ENCODE measurements at places on chromosomes 7 and 10. TPM values are rescaled to one million over a fixed set of nuclear protein-coding genes. Genes with fewer than 3 reads are reported as not detected.

DNA sequence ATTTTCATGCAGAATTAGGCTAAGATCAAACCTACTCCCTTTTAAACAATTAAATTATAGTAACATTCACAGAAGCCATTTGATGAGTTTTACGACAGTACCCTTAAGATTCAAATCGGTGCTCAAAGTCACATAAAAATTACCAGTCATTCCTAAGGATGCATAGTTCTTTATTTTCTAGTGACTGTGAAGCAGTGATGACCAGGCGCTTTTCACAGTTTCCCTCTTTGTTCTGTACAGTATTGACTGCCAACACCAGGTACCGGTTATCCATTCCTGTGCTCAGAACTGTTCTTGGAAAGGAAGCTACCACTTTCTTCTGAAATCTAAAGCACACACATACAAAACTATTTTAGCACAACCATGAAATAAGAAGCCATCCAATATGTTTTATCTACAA is 1.9 kb downstream of the DNA2 start:
- DNase-seq, result no peak

- no peak for DNase-seq
Measured at GRCh38 chr7:136074843-136075242, 97.7 kb upstream of the MTPN start.

GRCh38 chr10:120841522-120842189 is 9.5 kb upstream of the WDR11 start:
- no peak for DNase-seq

DNA sequence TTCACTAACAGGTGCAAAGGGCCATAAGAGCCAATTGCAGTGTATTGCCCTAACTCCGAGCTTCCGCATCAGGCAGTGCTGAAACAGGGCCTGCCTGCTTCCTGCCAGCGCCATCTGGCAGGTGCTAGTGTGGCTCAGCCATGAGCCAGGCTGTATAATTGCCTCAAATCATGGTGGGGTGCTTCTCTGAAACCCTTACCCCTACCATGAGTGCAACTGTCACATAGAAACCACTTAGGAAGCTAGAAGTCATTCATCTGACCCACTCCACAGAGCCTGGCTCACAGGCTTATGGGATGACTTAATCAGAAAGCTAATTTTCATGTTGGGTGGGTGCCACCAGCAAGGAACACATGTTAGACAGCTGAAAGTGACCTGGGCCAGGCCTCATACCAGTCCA is 133.3 kb upstream of the LAMB4 start:
- no peak for DNase-seq

- no peak for DNase-seq
Measured at GRCh38 chr10:51425431-51425830, 274.0 kb downstream of the CSTF2T start.

DNA sequence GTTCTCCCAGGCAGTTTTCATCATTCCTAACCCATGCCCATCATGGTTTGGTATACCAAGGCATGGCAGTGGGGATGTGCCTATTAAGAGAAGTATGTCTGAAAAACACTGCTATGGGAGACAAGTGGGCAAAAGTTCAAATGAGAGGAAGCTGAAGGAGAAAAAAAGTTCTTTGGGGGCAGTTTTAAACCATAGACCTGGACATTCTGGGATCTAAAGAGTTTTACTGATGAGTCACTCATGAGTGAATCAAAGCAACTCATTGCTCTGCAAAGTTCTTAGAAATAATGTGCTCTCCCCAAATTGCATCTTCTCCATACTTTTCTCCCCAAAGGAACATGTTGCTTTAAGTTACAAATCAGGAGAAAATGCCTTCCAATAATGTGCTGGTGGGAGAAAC is 256.9 kb upstream of the MTPN start:
- no peak for DNase-seq

DNA sequence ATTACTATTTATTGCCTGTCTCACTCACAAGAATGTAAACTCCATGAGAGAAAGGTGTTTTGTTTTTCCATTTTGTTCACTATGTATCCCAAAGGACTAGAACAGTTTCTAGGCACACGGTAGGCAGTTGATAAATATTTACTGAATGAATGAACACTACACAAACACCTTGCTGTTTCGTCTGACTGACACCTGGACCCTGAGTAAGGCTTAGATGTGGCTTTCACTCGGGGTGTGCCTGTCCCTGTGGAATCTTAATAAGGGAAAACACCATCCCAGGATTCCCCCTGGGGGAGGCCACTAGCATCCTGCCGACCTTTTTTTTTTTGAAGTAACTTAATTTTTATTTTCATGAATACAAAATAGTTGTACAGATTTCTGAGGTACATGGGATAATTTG is 66.6 kb upstream of the STEAP1B start:
- no peak for DNase-seq

DNA sequence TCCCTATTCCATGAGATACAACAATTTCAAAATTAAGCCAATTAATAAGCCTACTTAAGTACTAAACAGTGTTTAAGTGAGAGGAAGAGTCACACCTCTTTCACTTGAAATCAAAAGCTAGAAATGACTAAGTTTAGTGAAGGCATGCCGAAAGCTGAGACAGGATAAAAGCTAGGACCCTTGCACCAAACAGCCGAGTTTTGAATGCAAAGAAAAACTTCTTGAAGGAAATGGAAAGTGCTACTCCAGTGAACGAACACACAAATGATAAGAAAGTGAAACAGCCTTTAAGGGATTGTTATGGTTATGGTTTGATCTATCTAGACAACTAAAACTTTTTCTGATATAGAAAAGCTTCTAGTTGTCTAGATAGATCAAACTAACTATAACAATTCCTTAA is 135.4 kb upstream of the KMT2E start:
- no peak for DNase-seq

DNA sequence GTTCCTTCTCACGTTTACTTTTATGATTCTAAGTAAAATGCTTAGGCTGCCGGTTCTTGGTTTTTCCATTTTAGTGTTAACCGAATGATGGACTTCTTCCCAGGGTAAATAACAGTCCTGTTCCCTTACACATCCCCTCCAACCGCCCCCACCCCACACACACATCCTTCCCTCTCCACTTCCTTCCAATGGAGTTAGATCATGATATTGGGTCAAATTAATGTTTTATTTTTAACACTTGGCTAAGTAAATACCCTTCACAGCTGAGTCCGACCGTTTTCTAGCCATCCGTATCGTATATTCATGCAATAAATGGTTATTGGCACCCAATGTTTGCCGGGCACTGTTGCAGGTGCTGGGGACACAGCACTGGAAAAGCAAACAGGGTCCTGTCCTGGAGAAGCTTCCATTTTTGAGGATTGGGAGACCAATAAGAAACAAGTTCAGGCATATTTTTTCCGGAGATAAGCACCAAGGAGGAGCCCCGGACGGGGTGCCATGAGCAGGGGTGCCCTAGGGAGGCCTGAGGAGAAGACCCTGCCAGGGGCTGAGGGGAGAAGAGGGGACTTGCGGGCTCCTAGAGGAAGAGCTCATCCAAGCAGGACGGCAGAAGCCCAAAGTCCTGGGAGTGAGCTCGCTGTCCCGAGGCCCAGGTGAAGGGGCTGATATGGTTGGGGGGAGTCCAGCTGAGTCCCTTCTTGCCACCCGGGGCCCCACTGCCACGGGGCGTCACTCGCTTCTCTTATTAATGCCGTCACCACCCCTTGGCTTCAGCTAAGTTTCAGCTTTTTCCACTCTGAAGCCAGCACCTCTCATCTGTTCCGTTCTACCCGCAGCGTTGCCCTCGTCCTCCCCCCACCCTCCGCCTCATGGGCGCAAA is 126.0 kb upstream of the RET start:
- no peak for DNase-seq

GRCh38 chr10:103470761-103471653 is 8.0 kb downstream of the CALHM3 start:
- DNase-seq, result no peak

GRCh38 chr7:963236-964078 is 9.0 kb upstream of the ADAP1 start:
- DNase-seq, result no peak

- no peak for DNase-seq
Measured at GRCh38 chr10:114682121-114682520, 24.0 kb upstream of the ABLIM1 start.

- no peak for DNase-seq
Measured at GRCh38 chr10:68087685-68088401, 12.8 kb upstream of the HERC4 start.

DNA sequence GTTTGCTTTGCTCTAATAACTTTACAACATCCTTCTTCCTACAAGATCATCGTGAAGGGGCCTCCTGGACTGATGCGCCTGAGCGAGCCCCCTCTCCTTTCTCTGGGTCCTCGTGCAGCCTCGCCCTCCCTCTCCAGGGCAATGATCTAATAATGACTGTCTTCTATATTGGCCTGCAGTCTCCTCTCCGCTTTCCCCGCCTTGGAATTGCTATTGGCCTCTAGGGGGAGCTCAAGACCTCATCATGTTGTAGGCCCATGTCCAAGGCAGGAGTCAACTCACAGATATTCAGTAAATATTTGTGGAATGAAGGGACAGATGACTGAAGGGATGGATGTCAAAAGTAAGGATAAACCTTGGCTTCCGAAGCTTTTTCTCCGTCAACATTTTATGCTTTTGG is 1180.3 kb downstream of the TYW1 start:
- no peak for DNase-seq

- no peak for DNase-seq
Measured at GRCh38 chr10:17443707-17444387, 10.5 kb downstream of the ST8SIA6 start.

DNA sequence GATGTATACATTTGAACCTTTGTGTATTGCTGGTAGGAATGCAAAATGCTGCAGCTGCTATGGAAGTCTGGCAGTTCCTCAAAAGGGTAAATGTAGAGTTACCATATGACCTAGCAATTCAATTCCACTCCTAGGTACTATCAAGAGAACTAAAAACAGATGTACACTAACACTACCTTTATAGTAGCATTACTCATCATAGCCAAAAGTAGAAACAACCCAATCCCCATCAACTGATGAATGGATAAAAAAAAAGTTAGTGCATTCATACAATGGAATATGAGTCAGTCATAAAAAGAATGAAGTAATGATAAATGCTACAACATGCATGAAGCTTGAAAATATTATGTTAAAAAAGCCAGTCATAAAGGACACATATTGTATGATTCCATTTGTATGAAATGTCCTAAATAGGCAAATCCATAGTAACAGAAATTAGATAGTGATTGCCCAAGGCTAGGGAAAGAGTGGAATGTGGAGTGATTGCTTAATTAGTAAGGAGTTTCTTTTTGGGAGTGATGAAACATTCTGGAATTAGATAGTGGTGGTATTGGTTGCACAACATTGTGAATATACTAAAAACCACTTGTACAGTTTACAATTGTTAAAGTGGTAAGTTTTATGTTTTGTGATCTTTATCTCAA is 96.4 kb upstream of the AOAH start:
- no peak for DNase-seq

- no peak for DNase-seq
Measured at GRCh38 chr7:76053461-76053860, 5.6 kb downstream of the MDH2 start.

- DNase-seq, result no peak
Measured at GRCh38 chr10:22370320-22370719, 25.0 kb downstream of the SPAG6 start.

- no peak for DNase-seq
Measured at GRCh38 chr10:59007307-59008025, 169.0 kb upstream of the PHYHIPL start.

DNA sequence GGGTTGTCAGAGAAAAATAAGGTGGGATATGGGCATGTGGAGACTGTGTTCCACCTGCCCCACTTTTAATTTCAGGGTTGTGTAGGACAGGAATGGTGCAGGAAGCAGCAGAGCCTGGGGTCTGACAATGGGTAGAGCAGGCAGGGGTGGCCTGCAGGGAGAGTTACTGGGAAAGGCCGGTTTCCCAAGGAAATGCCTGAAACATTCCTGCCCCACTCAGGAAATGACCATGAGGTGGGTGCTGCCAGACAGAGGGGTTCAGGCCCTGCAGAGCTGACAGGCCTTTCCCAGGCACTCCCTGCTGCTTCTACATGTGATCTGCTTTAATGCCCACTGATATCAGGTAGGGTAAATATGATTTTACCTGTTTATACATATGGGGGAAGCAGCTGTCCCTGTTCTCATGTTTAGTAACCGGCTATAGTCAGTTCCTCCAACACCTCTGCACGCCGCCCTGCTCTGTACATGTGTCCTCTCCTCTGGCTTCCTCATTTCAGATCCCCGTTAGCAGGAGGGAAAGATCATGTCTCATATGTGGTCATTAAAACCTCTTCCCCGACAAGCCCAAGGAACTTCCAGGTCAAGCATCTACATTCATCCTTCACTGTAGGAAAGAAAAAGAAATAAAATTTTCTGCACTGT is 118.6 kb upstream of the PRSS58 start:
- no peak for DNase-seq

- DNase-seq, result no peak
Measured at GRCh38 chr10:118974951-118975350, 54.6 kb upstream of the NANOS1 start.

DNA sequence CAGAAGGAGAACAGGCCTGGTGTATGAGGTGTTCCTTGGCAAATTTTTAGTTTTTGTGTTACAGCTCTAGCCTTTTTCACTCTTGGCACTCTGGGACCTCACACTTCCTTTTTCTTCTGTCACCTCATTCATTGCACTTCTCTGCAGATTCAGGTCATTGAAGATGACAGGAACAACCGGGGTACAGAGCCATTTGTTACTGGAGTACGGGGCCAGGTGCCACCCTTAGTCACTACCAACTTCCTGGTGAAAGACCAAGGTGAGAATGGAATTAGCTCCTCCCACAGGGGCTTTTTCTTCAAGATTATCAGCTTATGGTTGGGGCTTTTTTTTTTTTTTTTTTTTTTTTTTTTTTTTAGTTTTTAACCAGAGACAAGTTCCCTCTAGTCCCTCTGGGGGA is 18.5 kb upstream of the CHCHD1 start:
- no peak for DNase-seq

DNA sequence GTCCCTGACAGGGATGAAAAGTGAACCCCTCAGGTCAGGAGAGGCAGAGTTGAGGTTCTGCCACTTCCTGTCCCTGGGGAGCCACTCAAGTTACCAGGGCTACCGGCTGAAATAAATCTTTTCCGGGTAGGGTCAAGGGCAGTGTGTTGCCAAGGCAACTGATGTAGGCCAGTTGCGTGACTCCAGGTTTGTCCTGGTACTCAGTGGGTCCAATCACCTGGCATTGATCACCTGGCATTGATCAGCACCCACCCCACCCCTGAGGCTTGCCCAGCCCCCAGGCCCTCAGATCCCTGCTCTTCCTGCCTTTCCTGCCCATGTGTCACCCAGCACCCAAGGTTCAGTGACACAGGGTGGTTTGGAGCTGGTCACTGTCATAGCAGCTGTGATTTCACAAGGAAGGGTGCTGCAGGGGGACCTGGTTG is 5.9 kb downstream of the SAP25 start:
- DNase-seq, result no peak

The HACD1 gene
- 1.5 TPM for polyA plus RNA-seq

The ZNF503 gene
- polyA plus RNA-seq, result not detected

The DYNC1I1 gene
- polyA plus RNA-seq, result not detected

The PNLIPRP1 gene
- polyA plus RNA-seq, result not detected

The SMC3 gene
- polyA plus RNA-seq, result 64.8 TPM

The SPDYE17 gene
- not detected for polyA plus RNA-seq

The CYP26C1 gene
- polyA plus RNA-seq, result not detected

The PON1 gene
- not detected for polyA plus RNA-seq

The PRLHR gene
- polyA plus RNA-seq, result not detected
